ENCODE measurements at places on chromosomes 4 and X.

GRCh38 chr4:145887241-145887991, 51.2 kb downstream of the ZNF827 start:
- DNase-seq: no peak

DNA sequence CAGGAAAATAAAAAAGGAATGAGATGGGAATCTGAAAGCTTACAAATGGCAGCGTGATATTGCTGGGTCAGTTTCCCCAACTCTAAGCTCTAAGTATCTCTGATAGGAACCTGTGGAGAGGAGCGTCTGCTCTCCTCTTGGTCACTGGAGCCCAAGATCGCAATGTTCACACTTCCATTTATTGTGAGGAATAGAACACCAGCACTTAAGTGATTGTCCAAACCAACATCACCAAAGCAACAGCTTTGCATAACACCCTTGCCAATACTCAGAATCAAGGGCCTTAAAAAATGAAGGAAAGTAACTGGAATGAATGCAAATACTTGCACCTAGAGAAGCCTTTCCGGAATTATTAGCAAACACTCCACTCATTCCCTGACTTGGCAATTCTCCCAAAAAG, 46.8 kb upstream of the ATXN3L start:
- DNase-seq: no peak

- DNase-seq: no peak
These were observed 87.4 kb downstream of the ATXN3L start for GRCh38 chrX:13232484-13232883.

GRCh38 chrX:39555431-39555830, 542.3 kb downstream of the BCOR start:
- no peak for DNase-seq

- DNase-seq: no peak
These were observed 11.3 kb upstream of the KIAA0232 start for GRCh38 chr4:6771229-6771671.

DNA sequence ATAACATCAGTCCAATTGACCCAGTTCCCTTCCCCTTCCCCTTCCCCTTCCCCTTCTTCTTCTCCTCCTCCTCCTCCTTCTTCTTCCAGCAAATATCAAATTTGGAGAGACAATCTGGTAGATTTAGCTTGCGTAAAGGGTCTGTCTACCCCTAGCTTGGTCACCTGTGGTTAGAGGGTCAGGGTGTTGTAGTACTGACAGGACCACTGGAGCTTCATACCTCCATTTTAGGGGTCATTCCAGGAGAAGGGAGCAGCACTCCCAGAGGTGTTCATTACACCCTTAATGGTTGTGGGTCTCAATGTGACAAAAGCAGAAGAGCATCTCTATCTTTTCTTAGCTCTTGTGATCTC, 3.7 kb upstream of the FGB start:
- no peak for DNase-seq

DNA sequence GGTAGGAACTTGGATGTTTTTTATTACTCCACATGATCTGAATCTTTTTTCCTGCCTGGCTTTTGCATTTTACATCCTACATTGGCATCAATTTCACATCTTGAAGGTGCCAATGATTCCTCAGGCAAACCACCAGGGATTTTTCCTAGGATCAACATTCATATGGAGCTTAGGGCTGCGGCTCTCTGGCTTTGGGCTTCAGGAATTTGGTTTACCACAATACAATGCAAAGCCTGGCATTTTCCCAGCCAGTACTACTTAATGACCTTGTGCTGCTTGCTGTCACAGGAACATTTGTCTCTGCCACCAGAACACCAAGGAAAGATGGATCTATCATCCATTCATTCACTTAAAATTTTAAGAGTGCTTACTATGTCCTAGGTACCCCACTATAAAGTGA, 180.7 kb downstream of the PDGFC start:
- DNase-seq: no peak

DNA sequence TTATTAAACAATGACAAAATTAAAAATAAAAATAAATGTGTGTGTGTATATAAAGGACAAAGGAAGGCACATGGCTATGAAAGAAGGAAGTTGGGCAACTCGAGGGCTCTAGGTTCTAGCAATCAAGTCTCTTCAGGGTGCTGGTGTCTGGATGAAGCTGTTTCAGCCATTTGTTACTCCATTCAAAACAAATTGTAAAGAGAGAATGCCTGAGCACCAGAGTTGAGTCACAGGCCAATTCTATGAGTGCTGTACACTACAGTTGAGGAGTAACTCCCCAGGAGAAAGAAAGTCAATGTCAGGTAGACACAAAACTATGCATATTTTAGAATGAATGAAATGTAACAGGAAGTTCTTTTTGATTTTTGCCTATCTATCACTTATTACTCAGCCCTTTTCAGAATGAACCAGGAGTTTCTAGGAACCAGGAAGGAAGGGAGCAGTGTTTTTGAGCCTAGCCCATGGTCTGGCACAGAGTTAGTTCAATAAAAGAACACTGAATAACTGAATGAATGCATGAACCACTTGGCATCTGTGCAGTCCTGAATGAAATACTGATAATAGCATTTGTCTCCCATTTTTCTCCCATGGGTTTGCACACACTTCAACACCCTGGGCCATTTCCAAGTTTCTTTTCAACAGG, 151.7 kb upstream of the CPEB2 start:
- no peak for DNase-seq

- no peak for DNase-seq
These were observed at the start of gene UGT2A3 for GRCh38 chr4:68951078-68951805. TSS of gene UGT2A3 (minus strand) at chr4:68951804. CDS start at chr4:68951760, 44 bp downstream.

DNA sequence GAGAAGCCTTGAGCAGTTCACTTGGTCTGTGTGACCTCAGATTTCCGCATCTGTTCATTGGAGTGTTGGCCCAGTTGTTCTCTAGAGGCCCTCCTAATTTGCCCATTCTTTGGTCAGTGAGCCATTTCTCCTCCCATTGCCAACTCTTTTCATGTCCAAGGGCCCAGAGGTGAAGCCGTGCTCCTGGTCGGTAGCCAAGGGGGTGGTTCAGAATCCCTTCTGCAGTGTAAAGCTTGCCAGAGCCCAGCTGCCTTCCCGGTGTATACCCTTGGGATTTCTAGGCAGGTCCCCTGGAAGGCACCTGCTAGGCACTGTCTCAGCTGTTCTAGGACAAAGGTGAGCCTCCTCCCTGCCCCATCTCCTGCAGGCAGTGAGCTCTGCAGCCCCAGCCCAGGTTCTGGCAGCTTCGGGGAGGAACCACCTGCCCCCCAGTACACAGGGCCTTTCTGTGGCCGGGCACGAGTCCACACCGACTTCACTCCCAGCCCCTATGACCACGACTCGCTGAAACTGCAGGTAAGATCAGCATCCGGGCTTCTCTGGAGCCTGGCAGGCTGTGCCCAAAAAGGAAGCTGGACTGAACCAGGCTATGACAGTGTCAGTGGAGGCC, 12.3 kb downstream of the SASH3 start:
- no peak for DNase-seq

- DNase-seq: no peak
These were observed 27.8 kb upstream of the HNRNPD start for GRCh38 chr4:82401600-82401999.

- DNase-seq: peak; percentile 41
These were observed 13.9 kb upstream of the ETDC start for GRCh38 chrX:135295238-135295943.

- DNase-seq: no peak
These were observed 39.9 kb downstream of the PSAPL1 start for GRCh38 chr4:7394681-7395451.

GRCh38 chrX:152806035-152806434, 24.5 kb downstream of the CETN2 start:
- no peak for DNase-seq

DNA sequence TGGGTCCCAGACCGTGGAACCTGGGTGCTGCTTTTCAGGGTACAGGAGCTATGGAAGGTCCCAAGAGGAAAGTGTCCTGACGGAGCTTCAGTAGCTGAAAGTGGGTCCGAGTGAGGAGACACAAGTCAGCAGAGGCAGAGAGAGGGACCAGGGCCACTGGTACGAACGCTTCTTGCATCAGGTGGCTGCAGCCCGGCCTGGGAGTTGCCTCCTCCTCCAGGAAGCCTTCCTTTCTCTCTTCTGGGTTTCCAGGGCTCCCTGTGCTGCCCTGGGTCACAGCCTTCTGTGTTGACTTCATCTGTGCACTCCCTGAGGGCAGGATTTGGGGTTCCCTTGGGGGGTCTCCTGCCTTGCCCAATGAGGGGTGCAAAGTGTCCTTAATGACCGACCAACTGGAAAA, 94.5 kb downstream of the SORCS2 start:
- DNase-seq: no peak

- DNase-seq: no peak
These were observed 72.7 kb upstream of the TENM3 start for GRCh38 chr4:182170417-182170935.

- DNase-seq: no peak
These were observed 11.0 kb downstream of the LHFPL1 start for GRCh38 chrX:112668476-112669409.

DNA sequence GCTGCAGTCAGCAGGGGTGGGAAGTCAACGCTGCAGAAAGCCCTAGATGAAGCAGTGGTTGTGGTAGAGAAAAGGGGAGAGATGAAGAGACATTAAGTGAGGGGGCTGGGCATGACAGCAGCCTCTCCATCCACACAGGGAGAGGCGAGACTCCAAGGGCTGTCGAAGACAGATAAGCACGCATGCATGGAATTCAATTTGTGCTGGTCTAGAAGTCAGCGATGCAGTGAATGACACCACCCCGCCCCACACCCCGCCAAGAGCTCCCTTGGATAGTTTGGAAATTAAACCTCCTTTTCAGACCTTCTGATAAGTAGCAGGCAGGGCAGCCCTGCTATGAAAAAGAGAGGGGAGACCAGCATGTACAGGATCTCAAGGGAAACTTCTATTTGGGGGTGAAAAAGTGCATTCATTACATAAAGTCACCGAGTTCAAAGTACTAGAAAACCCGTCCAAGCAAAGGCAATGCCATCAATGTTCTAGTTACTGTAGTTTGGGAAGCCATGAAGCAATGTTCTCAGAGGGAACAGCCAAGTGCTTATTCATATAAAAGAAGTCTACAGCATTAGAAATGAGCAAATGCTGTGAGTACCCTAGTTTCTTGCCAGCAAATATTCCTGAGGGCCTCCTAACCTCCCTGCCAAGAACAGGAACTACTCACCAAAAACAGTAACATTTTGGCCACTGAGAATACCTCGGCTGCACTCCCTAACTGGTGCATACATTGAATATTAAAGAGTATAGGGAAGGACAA, 152.3 kb upstream of the ANXA10 start:
- DNase-seq: no peak

- DNase-seq: no peak
These were observed 942.9 kb upstream of the PABPC4L start for GRCh38 chr4:135144498-135144897.

DNA sequence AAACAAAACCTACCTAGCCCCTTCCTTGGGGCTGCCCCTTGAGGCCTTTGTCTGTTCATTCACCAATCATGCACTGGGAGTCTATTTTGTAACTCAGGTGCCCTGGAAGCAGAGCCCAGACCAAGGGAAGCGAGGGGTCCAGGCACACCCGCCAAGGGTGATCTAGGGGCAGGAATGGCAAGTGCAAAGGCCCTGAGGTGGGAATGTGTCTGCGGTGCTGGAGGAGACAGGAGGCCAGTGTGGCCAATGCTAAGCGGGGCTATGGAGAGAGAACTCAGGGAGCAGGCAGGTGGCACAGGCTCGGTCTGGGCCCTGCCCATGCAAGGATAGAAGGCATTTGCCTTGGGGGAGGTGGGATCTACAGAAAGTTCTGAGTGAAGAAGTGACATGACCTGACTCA, 3.5 kb upstream of the SH3BP2 start:
- no peak for DNase-seq

- DNase-seq: no peak
These were observed 73.6 kb downstream of the FGFBP1 start for GRCh38 chr4:15864651-15865566.
